ENCODE measurements at places on chromosomes 6 and 20.

DNA sequence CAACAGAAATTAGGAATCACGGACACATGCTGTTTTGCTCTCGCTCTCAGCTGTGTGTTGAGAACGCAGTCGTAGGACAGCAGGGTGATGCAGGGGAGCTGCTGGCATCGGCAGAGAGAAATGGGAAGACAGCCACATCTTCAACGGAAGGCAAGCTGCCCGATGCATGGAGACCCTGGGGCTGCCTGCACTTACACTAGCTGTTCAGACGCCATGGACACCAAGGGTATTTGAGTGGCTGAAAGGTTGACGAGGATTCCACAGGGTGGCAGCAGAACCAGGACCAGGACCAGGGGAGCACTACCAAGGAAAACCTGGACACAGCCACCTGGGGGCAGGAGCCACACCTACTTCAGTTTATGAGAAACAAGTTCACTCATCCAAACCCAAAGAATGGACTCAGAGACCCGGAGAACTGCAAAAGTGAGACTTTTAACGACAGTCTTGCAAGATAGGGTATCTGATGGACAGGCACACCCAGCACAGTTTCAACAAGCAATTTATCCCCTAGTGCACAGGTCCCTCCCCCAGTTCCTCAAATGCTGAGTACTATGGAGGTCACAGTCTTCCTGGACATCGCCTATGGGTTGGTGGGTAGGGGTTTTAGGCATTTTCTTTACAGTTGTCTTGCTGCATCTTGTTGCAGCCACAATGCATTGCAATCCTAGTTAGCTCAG is 56.3 kb upstream of the ENTPD6 start:
- no peak for DNase-seq

- peak; percentile 63 for DNase-seq
Measured at GRCh38 chr6:136086686-136087085, 163.4 kb downstream of the MTFR2 start.

GRCh38 chr6:108673602-108674001 is 112.9 kb downstream of the FOXO3 start:
- no peak for DNase-seq

- no peak for DNase-seq
Measured at GRCh38 chr6:118444796-118445195, 103.3 kb upstream of the PLN start.

DNA sequence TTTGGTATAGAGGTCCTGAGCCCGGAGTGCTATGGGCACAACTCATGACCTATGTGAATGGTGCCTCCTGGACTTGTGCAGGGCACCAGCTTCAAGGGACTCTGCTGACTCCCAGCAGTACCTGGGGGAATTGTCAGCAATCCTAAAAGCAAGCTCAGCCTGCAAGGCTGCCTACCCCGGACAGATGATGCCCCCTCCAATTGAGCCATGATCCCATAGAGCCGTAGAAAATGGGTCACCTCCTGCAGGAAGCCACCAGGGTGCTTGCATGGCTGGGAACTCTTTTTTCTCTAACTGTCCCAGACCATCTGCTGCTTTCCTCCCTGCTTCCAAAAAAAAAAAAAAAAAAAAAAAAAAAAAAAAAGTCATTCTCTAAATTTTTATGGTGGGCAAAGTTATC is 12.9 kb upstream of the PRND start:
- DNase-seq: no peak

DNA sequence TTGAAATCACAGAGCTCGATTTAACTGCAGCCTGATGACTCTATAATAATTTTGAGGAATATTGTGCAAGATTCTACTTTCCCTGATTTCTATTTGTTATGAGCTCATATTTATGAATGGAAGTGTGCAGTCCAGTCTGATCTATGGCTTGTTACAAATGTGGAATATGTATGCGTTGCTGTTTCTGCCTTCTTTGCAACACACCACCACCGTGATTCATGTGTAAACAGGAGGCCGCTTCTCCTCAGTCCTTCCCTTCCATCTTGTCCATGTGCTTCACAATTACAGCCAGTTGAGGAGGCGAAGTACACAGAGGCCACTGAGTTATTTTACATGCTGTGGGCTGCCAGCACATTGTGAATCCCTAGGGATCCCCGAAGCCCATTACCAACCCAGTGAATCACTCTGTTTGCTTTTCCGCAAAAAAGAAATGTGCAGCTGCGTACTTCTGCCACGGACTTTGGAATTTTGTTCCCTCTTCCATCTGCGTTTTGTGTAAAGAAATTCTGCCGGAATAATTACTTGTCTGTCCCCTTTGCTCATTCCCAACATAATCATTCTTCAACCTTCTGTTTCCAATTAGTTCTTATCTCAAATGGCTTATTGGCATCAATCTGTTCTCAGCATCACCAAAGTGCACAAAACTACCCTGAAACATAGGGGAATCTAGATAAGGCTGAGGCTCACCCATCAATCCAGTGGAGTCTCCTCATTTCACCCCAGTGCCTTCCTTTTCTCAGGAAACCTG is 551.6 kb upstream of the CITED2 start:
- DNase-seq: peak; percentile 44

Data from left hindlimb (tissue), 1 donor.